ENCODE measurements at places on chromosomes 7 and 10.

- no peak for DNase-seq
Observed at GRCh38 chr7:105245398-105246114, 143.2 kb downstream of the SRPK2 start.

DNA sequence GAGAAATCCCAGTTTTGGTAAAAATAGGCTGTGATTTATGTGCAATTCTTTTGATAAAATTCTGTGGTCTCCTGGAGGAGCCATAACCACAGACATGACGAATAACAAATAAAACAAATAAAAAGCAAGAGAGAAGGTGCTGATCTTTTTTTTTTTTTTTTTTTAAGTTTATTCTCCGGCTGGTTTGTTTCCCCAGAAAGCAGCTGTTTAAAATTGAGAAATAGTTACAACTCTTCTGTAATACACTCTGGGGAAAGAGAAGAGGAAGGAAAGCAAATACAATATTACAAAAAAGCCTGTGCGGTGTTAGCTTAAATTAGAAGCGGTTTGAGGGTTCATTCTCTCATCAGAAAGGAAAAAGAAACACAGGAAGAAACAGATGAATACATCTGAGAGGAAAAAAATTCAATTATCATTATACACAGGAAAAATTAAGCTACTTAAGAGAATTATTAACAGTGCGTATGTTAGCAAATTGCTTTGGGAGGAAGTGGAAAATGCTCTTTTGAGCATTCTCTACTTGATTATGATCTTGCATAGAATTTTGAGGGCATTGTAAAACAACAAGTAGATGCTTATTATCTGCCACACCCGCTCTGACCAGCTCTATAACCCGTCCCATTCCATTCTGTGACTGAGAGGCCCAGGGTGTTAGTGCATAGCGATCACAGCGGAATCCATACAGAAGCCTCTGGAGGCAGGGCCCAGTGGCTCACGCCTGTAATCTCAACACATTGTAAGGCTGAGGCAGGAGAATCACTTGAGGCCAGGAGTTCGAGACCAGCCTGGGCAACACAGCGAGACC, 40.6 kb upstream of the WAC start:
- peak; percentile 91 for DNase-seq

- peak; percentile 8 for DNase-seq
Observed at GRCh38 chr10:88028654-88029053, 165.2 kb downstream of the PTEN start.

DNA sequence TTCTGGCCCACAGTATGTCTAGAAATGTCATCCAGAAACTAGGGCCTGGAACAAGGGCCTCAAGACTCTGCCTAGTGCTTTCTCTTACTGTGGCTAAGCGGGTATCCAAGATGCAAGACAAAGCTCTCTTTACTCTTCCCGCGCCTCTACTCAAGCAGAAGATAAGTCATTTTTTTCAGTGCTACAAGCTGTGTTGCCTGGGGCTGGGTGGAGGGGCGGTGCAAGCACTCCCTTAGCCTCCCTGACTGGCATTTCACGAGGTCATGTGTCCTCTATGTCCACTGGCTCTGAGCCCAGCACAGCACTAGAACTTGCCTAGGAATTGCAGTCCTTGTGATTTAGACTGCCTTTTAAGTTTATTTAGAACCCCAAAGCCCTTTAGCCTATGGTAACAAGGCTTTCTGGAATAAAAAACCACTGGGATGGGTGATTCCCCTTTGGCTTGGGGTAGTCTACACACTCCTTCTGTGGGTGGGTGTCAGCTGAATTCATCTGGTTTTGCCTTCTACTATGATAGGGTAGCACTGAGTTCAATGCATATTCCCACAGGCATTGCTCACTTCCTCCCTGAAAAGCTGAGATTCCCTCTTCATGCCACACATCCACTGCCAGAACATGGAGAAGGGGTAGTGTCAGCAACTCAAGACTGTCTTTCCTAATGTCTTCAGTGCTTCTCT, 371.8 kb upstream of the KCND2 start:
- no peak for DNase-seq

DNA sequence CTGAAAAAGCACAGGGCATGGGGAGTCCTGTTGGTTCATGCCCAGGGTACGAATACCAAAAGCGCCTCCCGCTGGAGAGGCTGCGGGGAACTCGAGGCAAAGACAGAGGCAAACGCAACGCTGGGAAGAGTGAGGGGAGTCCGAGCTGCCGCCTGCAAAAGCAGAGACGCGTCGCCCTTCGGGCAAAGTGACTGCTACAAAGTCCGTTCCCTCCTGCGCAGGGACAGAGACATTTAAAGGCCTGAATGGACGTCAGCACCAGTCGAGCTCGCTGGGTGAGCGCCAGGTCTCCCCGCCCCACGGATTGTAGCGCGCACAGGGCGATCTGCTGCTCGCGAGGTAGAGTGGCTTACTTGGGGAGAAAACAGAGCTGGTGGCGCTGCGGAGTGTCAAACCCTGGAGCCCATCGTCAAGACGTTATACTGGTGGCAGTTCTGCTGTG, 732.8 kb downstream of the ZWINT start:
- no peak for DNase-seq

GRCh38 chr7:87128861-87129267, 23.4 kb upstream of the DMTF1 start:
- DNase-seq: no peak

DNA sequence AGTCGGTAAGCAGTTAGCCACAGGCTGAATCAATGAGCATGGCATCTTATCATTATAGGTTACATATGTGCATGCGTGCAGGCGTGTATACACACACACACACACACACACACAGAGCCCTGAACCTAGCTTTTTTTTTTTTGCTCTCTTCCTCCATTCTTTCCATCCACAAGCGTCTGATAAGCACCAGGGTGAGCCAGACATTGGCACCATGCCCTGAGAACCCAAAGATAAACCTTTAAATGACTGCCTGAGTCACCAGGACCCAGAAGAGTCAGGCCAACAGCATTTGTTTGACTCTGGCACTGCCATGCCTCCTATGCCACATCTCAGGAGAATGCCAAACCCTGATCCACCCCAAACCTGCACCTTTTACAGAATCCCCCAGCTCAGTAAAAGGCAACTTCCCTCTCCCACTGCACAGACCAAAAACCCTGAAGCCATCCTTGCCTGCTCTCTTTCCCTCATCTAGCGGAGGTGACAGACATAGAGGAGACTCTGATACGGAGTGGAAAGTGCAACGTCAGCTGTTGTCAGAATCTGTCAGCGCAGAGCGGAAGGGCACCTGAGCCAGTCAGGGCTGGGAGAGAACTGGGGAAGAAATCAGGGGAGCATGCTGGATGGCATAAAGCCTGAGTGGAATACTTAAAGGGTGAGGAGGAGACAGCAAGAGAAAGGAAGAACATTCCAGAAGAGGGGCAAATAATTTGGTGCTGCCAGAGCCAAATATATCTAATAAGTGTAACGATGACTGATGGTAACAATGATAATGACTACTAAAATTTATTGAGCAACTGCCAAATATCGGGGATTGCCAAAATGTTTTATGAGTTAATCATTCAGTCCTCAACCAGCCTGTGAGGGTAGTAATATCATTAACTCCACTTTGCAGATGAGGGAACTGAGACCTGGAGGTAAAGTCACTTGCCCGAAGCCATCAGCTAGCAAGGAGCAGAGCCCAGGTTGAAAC, 3.2 kb downstream of the PARP12 start:
- DNase-seq: no peak

- no peak for DNase-seq
Observed at GRCh38 chr7:29377718-29378117, 183.1 kb downstream of the CHN2 start.

DNA sequence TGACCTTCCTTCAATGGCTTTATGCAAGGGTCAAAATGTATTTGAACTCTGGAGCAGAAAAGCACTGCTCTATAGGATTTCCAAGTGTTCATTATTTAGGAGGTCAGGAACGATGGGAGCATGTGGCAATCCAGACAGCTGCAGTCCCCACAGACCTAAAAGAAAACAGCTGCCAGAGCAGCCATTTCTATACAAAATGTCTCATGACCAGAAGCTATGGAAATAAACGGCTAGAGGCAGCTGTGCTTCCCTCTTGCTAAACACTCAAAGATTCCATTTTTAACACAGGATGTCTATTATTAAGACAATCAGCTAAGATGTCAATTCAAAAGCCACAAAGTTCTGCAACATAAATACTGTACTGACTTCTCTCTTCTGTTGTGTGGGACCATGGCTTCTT, 879.1 kb upstream of the C7orf33 start:
- DNase-seq: no peak

DNA sequence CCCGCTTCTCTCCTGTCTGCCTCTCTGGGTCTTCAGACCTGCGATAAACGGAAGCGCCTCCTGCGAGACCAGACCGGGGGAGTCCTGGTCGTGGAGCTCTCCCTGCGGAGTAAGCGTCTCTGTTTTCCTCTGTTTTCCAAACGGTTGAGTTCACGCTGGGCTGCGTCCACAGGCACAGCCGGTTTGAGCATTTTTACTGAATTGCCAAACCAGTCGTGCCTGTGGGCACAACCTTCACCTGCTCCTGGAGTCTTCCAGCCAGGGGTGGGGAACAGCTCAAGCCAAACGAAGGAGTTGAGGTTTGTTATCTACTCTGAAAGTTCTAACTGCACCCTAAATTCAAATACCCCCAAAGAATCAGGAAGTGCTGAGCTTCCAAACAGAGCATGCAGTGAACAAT, 16.3 kb downstream of the TECTB start:
- DNase-seq: no peak

DNA sequence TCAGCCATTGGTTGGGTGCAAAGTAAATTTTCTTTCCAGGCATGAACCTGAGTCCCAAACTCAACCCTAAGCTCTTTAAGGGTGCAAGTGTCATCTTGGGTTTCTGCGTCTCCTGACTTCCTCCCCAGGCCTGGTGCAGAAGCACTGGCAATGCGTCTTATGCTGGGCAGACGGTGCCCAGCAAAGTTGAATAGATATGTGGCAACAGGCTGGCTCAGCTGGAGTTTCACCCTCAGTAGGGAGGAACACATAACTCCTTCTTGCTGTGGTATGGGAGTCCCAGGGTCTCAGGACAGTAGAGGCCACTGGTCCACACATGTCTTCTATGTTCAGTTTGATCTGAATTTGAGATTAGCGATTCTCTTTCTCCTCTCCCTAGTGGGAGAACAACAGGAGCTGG, 181.3 kb downstream of the RPS24 start:
- peak; percentile 45 for DNase-seq

DNA sequence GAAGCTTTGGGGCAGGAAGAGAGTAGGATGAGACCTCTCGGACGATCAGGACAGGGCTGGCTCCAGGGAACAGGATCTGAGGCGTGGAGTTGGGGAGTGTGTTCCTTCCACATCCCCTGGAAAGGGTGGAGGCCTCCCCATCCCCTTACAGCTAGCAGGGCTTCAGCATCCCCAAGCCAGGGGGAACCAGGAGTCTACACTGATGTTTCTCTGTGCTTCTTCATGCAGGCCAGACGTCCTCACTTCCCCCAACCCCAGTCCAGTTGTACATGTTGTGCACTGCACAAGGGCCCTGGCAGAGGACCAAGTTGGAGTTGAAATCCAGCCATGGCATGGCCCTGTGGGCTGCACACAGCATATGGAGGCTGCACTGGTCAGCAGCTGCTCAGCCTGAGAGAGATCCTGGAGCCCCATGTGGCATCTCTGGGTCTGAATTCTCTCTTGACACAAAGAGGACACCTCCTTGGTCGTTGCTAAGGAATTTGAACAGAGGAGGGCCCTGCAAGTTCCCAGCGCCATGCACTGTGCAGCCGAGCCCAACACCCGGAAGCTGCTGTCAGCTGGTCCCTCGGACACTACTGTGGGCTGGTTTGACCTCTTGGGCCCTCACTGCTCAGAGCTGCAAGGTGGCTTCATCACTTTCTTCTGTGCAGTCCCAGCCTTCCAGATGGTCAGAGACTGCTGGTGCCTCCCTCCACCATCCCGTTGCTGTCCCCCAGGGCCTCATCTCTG, 181.1 kb downstream of the DNAJB6 start:
- DNase-seq: no peak

- DNase-seq: no peak
Observed at GRCh38 chr10:62684911-62685310, 119.6 kb upstream of the ADO start.

- no peak for DNase-seq
Observed at GRCh38 chr7:22969010-22969431, 44.9 kb downstream of the HYCC1 start.

- no peak for DNase-seq
Observed at GRCh38 chr10:34155812-34156211, 659.3 kb downstream of the PARD3 start.

- DNase-seq: no peak
Observed at GRCh38 chr7:28784171-28784902, 173.8 kb downstream of the TRIL start.
